Fibroblast of gingiva (primary cell): ENCODE measurements at places on chromosomes 2 and 18.
A peak's percentile ranks its signal among the peaks of the same experiment; 100 is the strongest.

- no peak for DNase-seq
Measured at GRCh38 chr2:153971855-153972254, 100.1 kb downstream of the GALNT13 start.

DNA sequence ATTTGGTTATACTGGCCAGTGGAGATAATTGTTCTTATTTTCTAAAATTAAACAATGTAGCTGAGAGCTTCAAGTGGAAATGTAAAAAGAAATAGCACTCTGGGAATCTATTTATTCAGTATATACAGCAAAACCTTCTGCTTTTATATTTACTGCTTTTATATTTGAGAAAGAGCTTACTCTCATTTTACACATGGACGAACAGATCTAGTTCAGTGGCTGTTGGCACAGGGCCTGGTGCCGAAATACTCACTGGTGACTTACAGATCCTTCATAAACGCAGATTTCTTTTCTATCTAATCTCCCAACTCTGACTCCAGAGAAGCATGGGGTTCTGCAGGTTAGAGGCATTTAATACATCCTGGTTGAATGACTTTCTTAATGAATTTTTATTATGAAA, 266.2 kb downstream of the ASXL3 start:
- DNase-seq = no peak

DNA sequence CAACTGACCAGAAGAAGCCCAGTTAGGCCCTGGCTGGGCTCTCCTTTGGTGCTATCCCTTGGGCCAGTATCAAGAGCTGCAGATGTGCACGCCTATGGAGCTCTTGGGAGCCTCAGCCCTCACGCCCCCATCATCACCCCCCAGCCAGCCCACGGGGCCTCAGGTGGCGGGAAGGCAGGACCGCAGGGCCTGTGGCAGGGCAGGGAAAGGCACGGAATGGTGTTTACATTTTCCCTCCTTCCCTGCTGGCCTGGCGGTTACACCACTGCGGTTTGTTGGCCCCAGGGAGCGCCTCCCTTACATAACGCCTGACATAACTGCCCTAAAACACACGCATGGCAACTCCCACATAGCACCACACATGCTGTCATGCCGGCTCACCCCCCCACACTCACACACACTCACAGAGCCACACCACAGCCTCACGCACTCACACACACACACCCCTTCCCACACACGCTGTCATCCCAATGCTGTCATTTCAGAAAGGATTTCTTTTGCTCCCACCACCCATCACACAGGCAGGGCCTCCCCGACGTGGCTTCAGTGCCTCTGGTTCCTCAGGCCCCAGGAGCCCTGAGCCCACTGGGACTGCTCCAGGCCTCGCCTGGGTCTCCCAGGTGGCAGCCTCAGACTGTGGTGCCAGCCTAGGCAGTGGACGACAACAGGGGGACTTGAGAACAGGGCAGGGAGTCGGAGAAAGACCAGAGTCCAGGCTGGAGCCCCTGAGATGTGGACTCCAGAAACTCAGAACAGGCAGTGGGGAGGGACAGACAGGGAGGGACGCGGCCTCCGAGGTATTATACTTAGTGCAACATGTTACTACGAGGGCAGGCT, 15.7 kb downstream of the ZFP36L2 start:
- DNase-seq = peak; percentile 66

DNA sequence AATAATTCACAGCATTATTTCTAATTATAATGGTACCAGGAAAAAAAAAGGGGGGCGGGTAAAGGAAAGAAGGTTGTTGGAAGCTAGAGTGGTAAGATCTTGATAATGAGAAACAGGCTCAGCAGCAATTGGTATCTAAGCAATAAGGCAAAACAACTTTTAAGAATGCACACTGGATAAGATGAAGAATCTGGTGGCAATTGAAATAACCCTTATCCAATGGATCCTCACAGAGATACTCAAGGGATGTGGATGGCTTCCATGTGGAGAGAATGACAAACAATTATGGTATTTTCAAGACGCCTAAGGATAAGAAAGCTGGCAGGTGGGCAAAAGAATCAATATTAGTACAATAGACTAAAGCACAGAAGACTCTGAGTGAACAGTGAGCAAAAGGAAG, 153.6 kb downstream of the UPP2 start:
- no peak for DNase-seq

DNA sequence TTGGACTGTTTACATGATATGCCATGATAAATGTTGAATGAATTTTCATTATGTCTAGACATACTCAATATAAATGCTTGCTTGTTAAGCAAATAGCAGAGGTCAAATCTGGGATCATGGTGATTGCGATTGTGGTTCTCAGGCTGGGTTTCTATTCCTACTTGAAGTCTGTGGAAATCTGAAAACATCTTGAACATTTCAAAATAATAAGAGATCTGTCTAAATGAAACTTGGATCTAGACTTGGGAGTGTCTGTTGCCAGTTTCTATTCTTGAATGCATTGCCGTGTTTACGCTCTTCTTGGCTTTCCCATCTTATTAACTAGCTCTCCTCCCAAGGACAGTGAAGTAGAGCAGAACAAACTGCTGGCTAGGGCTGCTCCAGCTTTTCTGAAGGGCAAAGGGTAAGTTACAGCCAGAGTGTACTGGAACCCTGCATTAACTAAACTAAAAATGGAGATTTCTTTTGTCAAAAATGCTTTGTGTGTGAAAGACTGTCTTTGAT, 127.7 kb downstream of the DTNA start:
- peak; percentile 86 for DNase-seq

DNA sequence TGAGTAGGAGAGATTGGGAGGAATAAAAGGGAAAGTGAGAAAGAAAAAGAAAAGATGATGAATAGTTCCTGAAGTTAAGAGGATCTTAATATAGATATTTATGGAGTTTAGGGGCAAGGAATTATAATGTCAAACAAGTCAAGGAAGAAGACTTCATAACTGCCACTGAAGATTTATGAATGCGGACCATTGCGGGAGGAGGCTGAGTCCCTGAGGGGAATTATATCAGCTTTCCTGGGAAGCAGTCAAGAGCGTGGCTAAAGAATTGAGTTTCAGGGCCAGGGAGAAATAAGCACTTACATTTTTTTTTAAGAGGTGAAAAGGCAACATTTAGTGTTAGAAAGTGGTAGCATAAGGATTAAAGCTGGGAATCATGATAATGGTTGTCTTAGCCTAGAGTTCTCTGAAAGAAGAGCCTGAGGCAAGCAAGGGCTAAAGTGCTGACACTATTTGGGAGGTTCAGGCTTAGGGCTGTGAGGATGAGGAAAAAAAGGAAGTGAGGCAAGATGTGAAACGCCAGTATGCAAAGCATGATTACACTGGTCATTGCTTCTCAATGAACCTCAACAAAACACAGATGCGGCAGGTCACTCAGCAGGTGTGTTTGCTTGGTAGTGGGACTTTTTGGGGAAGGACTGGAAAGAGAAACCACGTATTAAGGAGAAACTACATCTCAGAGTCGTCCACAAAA, 217.1 kb downstream of the SLC4A3 start:
- no peak for DNase-seq

- DNase-seq = peak; percentile 99
Measured at GRCh38 chr18:59820663-59821062, 79.1 kb upstream of the PMAIP1 start.

DNA sequence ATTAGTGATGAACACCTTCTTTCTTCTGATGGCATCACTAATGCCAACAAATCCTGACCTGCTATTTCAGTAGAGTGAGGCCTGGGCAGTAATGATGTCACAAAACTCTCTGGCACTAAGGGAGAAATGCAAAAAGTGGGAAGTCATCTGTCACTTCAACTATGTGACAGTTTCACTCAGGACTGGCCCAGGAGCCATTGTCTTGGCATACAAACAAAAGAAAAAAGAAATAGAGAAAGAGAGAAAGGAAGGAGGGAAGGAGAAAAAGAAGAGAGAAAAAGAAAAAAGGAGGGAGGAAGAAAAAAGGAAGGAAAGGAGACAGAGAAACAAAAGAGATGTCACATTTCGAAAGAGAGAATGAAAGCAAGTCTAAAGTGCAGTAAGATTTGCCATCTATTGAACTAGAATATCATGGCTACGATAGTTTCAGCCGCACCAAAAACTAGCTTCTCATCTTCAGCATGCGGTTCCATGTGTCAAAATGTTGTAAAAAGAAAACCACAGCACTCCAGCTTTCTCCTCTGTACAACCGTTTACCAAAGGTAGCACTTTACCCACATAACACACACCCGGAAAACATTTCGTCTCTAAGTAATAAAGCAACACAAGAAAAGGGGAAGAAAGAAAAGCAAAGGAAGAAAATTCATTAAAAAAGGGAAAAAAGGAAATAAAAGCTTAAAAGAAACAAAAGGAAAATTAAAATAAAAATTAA, 50.1 kb downstream of the CD226 start:
- DNase-seq = no peak
